Fibroblast of skin of scalp (primary cell): ENCODE measurements at places on chromosomes 11 and 22.
A peak's percentile ranks its signal among the peaks of the same experiment; 100 is the strongest.

DNA sequence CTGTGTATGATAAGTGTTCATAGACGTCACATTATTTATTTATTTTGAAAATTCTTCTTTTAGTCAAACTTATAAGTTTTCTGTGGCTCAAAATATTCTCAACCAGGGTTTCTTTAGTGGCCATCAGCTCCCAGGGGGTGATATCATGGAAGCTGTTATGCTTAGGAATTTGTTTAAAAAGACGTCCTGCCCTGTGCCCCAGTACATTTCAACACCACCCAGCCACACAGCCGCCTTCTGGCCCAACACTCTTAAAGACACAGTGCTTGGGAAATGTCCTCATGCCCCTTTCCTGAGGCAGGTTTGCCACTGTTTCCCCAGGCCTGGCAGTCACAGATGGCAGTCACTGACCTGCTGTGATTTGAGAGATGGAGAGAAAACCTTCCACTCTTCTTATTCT, 19.9 kb downstream of the TSKU start:
- DNase-seq, result peak; percentile 64

DNA sequence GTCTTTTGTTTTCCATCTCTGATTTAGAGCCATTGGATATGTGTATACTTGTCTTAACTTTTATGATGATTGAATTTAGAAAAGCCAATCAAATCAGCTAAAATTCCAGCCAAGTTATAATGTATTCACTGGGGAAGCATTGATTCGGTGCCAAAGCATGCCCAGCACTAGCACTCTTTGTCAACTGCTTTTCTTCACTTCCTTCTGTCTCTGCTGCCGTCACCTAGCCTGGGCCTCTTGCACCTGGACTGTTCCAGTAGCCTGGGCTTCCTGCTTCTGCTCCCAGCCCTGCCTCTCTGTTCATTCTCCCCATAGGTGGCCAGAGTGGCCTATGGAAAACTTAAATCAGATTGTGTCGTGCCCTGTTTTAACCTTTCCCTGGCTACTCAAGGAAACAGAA, 80.7 kb downstream of the NAV2 start:
- DNase-seq, result no peak

DNA sequence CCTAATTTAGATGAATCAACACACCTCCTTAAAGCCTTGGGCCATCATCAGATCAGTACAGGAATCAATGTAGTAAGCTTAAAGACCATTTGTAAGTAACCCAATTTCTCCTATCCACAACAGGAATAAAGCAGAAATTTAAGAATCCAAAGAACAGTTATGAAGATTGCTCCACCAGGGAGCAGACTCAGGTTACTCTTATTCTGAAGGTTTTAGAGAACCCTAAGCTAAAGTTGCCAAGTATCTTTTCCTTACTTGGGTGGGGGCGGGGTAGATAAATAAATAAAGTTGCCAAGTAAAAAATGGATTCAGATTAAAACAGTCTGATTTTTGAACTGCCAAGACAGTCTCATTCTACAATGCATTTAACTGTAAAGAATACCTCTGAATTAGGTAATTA, 18.1 kb downstream of the CKAP5 start:
- no peak for DNase-seq

- DNase-seq, result no peak
Measured at GRCh38 chr22:26604368-26604767, 13.5 kb downstream of the CRYBB1 start.

GRCh38 chr22:49404020-49404419, 423.7 kb downstream of the BRD1 start:
- DNase-seq, result no peak
